PC-9 (cell line): ENCODE measurements at places on chromosomes 7 and 10.

DNA sequence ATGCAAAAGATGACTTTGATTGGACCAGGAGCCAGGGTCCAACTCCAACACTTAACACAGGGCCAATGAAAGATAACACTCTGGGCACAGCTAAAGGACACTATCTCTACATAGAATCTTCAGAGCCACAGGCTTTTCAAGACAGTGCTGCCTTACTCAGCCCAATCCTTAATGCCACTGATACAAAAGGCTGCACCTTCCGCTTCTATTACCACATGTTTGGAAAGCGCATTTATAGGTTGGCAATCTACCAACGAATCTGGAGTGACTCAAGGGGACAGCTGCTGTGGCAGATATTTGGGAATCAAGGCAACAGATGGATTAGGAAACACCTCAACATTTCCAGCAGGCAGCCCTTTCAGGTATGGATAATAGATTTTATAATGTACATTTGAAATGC lies 160.7 kb downstream of the MALRD1 start:
- DNase-seq = no peak

- DNase-seq = peak; percentile 6
These were observed 64.1 kb downstream of the CAV1 start for GRCh38 chr7:116588641-116589594.

- no peak for DNase-seq
These were observed 270.5 kb downstream of the BICC1 start for GRCh38 chr10:58782876-58783851.

DNA sequence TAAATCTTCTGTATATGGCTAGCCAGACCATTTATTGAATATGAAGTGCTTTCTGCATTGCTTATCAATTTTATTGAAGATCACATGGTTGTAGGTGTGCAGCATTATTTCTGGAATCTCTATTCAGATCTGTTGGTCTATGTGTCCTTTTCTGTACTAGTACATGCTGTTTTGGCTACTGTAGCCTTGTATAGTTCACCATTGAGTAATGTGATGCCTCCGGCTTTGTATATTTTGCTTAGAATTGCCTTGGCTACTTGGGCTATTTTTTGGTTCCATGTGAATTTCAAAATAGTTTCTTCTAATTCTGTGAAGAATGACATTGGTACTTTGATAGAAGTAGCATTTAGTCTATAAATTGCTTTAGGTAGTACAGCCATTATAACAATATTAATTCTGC lies 1187.2 kb downstream of the XPNPEP1 start:
- no peak for DNase-seq

- peak; percentile 15 for DNase-seq
These were observed 222.1 kb downstream of the GLI3 start for GRCh38 chr7:42014625-42015618.

- DNase-seq = no peak
These were observed 218.4 kb upstream of the PCDH15 start for GRCh38 chr10:55019439-55019838.

- no peak for DNase-seq
These were observed 83.5 kb downstream of the ZMYND11 start for GRCh38 chr10:218798-219197.

DNA sequence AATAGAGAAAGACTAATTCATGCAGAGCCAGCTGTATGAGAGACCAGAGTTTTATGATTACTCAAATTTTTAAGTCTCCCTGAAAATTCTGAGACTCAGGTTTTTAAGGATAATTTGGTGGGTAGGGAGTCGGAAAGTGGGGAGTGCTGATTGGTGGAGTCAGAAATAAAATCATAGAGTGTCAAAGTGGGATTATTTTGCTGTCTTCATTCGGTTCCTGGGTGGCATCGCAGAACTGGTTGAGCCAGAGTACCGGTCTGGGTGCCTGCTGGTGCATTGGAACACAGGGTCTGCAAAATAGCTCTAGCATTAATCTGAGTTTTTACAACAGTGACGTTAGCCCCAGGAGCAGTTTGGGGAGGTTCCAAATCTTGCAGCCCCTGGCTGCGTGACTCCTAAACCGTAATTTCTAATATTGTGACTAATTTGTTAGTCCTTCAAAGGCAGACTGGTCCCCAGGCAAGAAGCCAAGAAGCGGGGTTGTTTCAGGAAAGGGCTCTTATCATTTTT lies 32.4 kb downstream of the GPRIN2 start:
- peak; percentile 81 for DNase-seq

DNA sequence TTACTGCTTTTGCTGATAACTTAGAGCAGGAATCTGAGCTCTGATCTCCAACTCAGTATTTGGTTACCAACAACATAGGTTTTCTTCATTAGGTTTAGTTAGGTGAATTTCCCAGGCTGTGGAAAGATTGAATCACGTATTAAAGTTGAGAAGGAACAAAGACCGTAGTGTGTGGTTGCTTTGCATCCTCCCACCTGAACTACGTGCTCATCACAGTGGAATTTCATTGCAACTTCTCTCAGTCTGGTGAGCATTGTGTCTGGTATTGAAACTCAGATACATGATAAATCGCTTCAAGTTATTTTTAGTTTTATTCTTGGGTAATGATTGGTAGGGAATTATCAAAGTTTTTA lies 139.4 kb upstream of the AKR1E2 start:
- DNase-seq = peak; percentile 88

DNA sequence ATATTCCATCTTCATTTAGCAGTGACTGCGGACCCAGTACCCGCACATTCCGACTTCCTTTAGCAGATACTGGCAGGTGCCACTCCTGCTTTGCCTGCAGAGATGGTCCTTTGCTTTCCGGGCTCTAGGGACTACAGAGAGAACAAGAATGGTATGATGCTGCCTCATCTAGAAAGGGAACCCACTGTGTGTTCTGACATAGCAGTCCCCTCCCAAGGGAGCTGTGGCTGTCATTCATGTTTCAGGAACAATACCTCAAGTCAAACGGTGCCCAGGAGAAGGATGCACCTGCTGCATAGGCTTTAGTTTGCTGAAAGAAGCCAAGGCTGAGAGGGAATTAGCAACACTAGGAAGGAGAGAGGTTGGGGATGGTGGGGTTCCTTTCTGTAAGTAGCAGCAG lies 15.9 kb upstream of the TMEM72 start:
- no peak for DNase-seq

GRCh38 chr10:13734151-13734550 lies 147.4 kb downstream of the PRPF18 start:
- no peak for DNase-seq

DNA sequence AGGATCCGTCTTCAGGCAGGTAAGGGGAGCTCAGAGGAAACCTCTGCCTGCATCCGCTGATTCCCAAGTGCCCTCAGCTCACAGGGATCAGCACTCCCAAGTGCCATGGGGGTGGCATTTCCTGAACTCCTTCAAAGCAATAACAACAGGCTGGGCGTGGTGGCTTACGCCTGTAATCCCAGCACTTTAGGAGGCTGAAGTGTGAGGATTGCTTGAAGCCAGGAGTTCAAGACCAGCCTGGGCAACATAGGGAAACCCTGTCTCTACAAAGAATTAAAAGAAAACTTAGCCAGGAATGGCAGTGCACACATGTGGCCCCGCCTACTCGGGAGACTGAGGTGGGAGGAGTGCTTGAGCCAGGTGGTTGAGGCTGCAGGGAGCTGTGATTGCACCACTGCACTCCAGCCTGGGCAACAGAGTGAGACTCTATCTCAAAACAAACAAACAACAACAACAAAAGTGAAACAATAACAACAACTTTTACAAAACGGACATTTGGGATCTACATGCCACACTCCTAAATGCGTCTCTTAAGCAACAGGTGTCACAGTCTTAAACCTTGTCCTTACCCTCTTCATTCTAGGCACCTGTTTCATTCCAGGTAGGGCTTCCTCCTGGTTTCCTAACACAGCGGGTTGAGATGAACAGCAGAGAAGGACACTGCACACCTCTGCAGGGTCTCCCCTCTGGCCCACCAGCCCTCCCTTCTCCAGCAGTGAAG lies 73.8 kb downstream of the PAXIP1 start:
- DNase-seq = no peak

DNA sequence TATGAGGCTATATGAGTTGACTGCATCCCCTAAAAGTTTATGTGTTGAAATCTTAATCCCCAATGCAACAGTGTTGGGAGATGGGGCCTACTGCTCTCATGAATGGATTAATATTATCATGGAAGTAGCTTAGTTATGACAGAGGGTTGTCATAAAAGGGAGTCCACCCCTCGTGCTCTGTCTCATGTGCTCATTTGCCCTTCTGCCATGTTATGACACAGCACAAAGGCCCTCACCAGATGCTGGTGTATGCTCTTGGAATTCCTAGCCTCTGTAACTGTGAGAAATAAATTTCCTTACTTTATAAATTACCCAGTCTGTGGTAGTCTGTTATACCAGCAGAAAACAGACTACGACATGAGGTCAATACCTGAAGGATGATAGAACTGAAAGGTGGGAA lies 17.6 kb upstream of the PANK1 start:
- DNase-seq = no peak

DNA sequence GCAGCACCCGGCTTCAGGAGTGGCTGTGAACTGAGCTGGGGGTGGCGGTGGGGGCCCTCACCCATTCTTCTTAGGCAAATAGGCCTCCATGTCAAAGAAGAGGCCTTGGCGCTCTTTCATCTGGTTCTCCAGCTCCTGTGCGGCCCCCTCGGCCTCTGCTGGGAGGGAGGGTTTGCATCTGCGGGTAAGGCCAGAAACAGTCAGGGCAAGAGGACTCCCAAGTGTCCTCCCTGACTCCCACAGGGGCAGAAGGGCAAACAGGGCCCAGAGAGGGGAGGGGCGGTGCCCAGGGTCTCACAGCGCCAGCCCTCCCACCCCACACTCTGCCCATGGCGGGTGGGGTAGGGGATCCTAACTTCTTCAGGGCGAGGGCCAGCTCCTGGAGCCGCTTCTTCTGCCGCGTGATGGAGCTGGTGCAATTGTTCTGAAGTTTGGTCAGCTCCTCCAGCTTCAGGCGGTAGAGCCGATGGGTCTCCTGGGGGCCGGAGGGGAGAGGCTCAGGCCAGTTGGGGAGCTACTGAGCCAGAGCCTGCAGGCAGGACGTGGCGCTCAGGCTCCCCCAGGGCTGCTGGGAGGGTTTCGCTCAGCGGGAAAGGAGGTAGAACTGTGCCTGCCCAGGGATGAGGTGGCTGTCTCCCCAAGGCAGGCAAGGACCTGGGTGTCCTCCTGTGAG lies 2.2 kb downstream of the TMEM120A start:
- no peak for DNase-seq

DNA sequence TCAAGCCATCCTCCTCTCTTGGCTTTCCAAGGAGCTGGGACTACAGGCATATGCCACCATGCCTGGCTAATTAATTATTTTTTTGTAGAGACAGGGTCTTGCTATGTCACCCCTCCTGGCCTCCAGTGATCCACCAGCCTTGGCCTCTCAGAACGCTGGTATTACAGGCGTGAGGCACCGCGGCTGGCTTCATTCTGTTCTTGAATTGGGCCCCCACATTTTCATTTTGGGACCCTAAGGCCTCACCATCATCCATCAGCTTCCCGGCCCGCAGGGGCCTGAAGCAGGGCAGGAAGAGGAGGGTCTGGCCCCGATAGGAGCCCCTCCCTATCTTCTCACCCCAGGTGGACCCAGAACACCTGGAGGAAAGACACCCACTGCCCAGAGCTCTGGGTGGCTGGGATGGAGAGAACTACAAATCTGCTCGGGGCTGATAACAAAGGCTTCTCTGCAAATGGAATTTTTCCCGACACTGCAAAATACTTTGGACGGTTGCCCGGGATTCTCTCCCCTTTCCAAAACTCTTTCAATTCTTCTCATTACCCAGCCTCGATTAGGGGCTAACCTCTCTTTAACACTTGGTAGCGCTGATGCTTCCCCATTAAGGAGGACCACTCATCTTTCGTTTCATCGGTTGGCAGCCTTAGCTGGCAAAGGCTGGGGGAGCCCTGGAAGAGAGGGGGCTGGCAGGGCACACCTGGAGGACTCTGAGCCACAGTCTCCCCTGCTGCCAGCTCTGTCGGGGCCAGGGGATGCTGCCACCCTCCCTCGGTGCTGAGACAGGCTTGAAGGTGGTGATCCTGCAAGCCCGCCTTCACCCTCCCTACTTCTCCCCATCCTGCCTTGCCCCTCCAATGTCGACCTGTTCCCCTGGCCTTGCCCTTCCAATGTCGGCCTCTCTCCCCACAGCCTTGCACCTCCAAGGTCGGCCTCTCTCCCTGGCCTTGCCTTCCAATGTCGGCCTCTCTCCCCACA lies 81.0 kb upstream of the GNA12 start:
- DNase-seq = no peak

DNA sequence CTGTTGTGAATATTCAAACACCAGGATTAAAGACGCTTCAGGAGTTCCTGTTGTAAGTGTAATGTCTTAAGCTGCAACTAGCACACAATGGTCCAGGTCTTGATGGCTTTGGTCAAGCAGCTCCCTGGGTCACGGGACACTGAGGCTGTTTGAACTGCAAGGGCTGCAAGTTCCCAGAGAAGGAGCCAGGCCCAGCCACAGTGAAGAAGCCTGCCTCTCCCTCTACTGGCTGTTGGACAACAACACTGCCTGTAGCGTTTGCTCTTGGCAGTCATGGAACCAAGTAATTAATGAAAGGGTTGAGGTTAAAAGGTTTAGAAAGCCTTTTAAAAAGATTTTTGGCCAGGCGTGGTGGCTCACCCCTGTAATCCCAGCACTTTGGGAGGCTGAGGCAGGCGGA lies 31.9 kb upstream of the GUSB start:
- no peak for DNase-seq

DNA sequence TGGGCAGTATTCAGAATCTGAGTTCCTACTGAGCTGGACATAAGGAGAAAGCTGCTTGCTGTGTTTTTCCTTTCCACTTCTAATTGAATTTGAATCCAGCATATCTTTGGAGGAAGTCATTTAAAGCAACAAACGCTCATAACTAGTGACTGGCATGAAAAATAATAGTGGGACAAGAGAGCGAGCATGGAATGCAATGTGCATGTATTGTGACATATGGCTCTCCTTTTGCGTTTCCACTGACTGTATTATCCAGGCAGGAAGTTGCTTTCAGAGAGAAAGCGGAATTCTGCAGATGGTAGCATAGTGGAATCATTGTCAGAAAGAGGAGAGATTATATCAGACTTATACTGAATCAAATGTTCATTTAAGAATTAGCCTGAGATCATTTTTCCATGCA lies 368.6 kb downstream of the REEP3 start:
- DNase-seq = no peak

DNA sequence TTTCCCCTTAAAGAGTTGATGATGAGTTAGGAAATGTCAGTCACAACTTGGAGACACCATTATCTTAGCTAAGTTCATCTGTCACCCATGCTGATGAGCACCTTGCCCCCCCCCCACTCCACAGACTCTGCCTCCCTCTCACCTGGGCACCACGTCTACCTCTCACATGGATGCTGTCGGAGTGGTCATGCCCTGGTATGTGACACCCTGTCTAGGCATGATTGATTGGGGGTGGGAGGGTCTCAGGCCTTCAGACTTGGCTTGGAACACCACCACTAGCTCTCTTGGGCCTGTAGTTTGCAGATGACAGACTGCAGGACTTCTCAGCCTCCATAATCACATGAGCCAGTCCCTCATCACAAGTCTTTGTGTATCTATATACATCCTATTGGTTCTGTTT lies 78.0 kb downstream of the WDR37 start:
- DNase-seq = no peak

- peak; percentile 29 for DNase-seq
These were observed 168.3 kb upstream of the PPP1R3A start for GRCh38 chr7:114086914-114087652.
